Eye (tissue), 1 donor: ENCODE measurements at places on chromosomes 4 and X.

GRCh38 chr4:99300934-99301333, 10.1 kb upstream of the ADH1A start:
- DNase-seq: peak; percentile 90

DNA sequence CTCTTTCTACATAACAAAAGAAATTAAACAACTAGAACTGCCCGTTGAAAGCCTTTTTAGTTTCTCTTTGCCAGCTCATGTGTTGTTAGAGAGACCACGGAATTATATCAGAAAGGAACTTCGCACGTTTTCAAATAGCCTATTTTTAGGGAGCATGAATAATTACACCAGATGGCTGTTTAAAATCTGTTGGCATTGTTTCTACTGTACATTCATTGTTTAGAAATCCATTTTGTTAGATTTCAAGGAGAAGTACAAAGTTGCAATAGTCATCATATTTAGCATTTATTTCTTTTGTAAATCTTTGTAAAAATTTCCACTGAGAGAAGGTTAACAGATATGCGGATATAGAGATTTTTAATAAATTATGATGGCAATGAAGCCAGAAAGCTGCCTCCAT, 403.0 kb upstream of the HS3ST1 start:
- DNase-seq: no peak

GRCh38 chr4:119297795-119298194, 24.1 kb downstream of the FABP2 start:
- DNase-seq: no peak

DNA sequence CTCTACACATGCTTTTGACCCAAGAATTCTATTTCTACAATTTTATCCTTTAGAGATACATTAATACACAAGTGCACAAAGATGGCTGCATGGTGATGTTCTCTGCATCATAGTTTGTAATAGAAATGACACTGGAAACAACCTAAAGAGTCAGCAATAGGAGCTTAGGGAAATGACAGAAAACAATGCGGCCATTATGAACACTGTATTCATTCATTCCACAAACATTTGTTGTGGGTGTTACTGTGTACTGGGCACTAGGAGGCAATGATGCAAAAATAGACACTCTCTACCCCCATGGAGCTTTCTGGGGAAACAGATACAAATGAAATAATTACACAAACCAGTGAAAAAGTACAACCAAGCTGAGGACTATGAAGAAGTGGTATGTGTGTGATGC, 32.0 kb downstream of the IDS start:
- DNase-seq: no peak

DNA sequence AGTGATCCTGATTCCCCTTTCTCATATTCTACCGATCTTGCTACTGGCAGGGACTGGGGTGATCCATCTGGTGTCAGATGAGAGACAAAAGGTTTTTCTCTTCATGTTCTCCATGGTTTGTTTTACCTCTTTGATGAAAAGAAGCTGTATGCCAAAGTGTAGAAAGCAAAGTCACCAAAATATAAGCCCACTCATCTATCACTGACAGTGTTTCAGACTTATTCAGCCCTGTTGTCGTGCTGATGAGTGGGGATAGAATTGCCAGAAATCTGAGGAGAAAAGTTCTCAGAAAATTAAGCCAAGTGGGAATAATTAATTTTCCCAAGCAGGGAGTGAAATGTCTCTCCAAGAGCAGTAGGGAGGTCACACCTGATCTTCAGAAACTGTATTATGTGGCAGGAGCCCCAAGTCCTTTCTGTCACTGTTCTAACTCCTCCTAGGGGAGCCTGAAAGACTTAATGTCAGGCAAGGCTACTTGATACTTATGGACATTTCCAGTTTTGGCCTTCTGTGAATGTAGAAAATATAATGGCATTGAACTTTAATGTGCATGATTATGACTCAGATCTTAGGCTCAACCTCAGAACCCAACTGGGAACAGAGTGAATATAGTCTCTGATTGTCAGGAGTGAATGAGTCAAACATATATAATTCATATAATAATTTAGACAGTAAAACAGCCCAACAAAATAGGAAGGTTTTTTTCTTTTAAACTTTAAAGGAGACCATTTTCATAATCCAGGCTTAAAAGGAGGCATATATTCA, 298.1 kb downstream of the ANKRD50 start:
- no peak for DNase-seq

DNA sequence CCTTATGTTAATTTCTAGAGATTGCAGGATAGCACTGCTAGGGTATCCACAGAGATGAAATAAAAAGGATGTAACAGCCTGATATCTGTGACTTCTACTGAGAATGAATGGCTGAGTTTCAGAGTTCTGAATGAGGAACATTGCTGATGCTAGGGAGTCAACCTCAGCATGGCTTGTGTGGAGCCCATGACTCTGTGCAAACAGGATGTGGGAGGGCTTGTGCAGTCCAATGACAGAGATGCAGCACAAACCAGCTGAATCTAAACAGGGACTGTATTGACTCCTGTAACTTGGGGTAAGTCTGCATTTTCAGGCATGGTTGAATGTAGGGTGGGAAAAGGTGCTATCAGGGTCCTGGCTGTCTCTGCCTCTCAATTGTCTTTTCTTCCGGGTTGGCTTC, 5.3 kb upstream of the RASL11B start:
- no peak for DNase-seq

GRCh38 chr4:57205580-57205979, 95.4 kb upstream of the IGFBP7 start:
- no peak for DNase-seq

GRCh38 chrX:110938977-110939732, 143.5 kb upstream of the CHRDL1 start:
- DNase-seq: no peak

- no peak for DNase-seq
Measured at GRCh38 chr4:7151668-7152227, 40.6 kb upstream of the SORCS2 start.

GRCh38 chrX:71814123-71814912, 51.2 kb downstream of the CXorf49B start:
- DNase-seq: no peak

DNA sequence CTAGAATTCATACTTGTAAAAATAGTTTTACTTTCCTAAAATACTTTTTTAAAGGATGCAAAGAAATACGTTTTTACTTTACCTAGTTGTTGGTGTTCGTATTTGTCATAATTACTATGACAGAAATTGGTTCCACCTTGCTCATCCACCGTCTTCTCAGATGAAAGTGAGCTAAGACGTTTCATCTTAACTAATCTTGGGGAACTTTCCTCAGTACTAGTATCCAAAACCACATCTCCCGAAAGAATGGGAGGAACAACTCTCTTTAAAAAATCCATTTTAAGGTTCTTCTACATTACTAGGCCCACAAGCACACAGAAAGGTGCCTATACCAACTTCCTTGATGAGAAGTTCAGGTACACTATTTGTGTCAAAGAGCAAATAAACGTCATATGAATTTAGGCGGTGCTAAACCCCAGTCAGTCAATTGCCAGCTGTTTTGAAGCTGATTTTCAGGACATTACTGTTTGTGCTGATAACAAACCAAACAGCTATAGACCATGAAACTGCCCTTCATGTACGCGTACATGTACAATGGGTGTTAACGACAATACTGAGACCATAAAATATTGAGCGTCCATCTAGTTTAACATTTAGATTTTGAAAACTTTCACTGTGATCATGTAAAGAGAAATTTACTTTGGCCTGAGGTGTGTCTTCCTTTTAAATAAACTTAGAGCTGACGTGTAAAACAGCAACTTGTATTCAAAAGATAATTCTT, 99.1 kb downstream of the FRYL start:
- no peak for DNase-seq

DNA sequence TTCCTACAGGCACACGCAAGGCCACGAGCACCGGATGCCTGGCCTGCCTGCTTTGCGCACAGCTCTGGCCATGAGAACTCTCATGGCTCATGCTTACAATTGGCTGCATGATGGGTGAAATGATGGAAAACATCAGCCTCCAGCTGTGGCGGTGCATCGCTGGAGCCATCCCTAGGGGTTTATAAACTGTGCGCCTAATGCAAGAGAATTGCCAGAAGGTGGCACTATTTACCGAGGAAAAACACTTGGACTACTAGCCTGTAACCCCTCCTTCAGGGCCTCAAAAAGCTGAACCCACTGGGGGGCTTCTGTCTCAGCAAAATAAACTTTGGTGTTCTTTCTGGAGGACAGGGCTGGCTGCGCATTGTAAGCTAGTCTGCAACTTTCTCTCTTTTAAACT, 51.9 kb downstream of the PHKA2 start:
- DNase-seq: peak; percentile 41

DNA sequence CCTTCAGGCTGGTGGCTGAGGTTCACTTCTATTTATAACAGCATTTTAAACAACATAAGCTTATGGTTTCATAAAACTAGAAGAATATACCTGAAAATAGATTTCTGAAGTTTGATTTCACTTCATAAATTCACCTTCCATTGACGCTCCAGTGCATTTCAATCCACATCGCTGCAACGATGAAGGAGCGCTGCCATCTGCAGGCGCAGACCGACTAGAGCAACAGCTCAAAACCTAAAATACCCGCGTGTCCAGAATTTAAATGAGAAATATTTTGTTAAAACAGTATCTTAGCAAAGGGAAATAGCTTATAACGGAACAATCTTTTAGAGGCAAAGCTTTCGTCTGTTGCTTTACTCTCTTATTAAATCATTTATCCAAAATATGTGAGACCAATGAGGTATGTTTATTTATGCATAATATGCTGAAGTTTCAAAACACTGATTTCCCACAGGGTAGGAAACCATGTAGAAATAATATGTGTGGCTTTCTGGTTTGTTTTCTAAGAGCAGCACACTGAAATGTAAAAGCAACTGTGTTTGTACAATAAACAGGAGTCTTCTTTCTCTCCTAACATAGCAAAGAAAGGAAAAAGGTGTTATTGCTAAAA, 816.4 kb upstream of the FRG1 start:
- peak; percentile 75 for DNase-seq

GRCh38 chr4:112189754-112190153, 41.8 kb upstream of the AP1AR start:
- DNase-seq: no peak

DNA sequence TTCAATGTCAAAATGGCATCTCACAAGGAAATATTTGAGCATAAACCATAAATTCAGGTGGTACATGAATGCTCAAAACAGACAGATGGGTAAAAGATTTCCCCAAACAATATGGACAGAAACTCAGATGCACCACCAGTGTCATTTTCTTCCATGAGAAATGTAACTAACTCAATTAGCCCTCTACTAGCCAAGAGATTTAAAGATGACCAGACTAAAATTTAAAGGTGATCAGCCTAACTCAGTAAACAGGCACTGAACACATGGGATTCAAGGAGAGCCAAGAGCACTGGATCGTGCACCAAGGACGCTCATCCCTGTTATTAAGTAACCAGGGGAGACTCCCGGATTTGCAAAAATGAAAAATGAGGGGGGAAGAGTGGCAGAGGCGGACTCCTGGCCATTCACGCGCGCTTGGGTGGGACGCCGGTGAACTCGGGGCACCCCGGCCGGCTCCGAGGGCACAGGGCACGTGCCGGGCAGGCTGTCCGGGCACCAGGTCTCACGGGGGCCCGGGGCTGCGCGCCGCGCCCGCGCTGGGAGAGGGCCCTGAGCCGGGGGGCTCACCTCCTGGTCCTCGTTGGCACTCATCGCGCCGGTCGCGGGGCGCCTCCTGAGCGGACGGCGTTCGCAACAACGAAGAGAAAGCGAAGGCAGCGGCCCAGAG, 490 bp downstream of the RWDD4 start:
- DNase-seq: peak; percentile 66

DNA sequence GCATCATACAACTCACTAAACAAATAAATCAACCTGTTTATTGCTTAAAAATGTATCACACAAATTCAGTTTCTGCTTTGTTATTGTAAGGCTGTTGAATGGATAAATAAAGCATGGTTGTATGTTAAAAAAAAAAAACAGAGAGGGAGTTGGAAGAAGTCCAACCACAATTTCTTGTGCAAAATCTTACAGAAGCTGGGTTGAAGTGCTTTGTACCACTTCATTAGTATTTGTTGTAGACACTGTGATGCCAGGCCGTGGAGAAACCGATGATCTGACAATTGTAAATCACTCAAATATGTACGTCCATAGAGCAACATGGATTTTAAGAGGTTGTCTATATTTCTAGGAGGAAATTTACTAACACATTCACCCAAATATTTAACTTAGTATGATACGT, 132.6 kb upstream of the MXRA5 start:
- DNase-seq: no peak
